ENCODE measurements at places on chromosomes 5 and 9.
A peak's percentile ranks its signal among the peaks of the same experiment; 100 is the strongest.

- DNase-seq = no peak
These were observed 67.1 kb upstream of the SSBP2 start for GRCh38 chr5:81817980-81818379.

GRCh38 chr9:99078717-99079116 is 26.2 kb upstream of the TGFBR1 start:
- DNase-seq = no peak

GRCh38 chr5:174531782-174532191 is 192.6 kb upstream of the MSX2 start:
- DNase-seq = no peak

DNA sequence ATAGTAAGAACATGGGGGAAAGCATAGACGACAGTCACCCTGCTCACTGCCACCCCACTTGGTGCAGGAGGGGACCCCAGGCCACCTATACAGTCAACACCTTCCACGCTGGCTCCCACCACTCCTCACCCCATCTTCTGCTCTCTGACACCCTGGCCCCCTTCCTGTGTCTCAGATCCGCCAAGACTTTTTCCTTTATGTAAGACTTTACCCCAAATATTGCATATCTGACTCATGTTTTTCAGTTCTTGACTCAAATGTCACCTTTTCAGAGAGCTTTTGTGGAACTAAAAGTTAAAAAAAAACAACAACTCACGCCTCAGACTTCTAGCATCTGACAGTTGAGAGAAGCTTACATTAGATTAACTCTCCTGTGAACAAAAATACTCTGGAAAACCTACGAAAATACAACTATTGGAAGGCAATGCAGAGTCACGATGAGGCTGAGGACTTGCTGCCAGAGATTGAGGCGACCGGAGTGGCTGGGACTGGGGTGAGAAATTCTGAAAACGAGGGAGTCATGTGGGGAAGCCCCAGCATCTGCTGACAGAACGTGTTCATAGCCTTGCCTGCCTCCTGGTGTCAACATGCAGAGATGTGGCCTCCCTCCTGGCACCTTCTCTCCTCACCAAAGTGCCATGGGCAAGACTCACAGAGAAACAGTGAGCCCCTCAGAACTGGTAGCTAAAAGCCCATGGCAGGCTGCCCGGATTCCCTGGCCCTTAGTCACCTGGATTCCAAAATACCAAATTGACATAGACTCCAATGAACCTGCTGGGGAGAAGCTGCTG is 22.4 kb upstream of the FCN2 start:
- DNase-seq = peak; percentile 78

- no peak for DNase-seq
These were observed 433.2 kb upstream of the ZNF608 start for GRCh38 chr5:125179612-125180011.

DNA sequence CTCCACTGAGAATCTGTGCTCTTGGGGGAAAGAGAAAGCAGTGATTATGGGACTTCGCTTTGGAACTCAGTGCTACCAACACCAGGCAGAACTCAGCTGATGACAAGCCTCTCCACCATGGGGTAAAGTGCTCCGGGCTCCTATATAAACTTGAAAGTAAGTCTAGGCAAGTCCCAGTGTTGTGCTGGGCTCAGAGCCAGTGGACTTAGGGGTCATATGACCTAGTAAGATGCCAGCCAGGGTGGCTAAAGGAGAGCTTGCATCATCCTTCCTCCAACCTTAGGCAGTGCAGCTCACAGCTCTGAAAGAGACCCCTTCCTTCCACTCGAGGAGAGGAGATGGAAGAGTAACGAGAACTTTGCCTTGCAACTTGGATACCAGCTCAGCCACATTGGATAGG is 35.1 kb upstream of the FREM1 start:
- no peak for DNase-seq

DNA sequence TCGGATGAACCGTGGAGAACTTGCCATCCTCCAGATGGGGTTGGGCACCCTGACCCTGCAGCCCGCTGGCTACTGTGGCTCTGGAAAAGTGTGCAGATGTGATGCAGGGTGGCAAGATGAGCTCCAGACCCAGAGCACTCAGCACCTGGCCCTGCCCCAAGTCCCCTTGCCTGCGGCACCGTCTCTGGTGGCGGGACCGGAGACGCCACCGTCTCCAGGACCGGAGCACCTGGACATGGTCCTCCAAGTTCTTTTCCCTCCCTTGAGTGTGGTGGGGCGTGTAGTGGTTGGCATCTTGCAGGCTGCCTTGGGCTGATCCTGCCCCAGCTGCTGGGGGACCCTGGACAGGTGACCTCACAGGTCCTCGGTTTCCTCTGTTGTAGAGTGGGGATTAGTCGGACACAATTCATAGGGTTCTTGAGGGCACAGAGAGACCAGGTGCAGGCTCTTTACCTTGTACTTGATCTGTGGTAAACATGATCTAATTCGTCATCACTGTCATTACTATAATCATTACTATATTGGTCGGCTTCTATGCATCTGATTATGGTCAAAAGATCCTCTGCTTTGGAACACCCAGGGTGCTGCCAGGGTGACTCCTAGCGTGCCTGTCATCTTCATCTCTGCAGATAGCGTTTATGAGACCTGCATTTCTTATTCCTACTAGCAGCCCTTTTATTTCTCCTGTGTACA is 83.5 kb downstream of the COL5A1 start:
- DNase-seq = no peak

GRCh38 chr9:127090341-127090985 is 32.0 kb downstream of the ANGPTL2 start:
- DNase-seq = no peak

DNA sequence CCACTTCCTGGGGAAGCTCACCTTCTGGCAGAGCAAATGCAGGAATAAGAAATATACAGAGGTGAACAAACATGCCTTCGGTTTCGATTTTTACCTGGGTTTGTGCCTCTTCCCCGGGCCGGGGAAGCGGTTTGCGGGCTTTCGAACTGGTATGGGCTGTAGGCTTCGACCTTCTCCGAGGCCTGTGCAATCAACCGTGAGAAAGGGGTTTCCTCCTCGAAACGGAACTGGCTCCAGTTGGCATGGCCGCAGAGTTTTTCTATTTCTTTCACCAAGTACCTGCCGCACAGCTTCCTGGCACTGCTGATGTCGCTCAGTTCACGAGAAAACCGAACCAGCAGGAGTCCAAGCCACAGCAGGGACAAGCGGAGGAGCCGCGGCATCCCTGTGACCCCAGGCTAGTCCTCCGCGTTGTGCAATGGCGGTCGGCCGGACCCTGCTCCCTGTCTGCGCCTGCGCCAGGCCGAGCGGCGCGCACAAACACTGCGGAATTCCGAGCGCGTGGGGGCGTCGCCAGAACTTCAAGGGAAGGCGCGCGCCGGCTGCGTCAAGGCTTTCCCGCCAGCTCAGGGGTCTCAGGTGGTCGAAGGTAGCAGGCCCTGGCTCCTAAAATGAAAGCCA is at the start of gene INSL6:
INSL6 (minus strand) TSS at position 420 of the 621 bp plus-strand sequence; CDS start at position 383, 37 bp downstream.
- no peak for DNase-seq

DNA sequence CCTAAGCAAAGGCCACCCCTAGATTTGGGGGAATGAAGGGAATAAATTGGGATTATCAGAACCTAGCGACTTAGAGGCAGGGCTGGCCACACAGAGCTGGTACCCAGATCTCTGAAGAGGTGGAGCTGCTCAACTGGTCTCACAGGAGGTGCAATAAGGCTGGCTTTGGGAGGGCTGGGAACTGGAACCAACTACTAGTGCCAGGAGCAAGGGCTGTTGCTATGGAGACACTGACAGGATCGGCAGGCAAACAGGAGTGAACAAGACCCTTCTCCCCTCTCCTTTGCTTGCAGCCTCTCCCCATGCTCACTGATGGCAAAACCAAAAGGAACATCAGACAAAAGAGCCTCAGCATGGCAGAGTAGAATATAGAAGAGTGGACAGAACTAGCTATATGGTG is 17.0 kb upstream of the WHRN start:
- DNase-seq = no peak

DNA sequence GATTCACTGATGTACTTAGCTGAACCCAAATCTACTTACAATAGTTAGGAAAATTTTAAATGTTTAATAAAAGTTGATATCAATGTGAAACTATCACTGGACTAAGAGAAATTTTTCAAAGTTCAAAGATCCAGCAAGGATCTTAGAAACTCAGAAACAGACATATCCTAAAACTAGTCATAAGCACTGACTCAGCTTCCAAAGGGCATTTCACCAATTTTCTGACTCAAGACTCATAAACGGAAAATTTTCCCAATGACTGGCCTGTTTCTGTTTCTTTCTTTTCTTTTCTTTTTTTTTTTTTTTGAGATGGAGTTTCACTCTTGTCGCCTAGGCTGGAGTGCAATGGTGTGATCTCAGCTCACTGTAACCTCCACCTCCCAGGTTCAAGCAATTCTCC is 66.6 kb downstream of the CDC14B start:
- DNase-seq = no peak

DNA sequence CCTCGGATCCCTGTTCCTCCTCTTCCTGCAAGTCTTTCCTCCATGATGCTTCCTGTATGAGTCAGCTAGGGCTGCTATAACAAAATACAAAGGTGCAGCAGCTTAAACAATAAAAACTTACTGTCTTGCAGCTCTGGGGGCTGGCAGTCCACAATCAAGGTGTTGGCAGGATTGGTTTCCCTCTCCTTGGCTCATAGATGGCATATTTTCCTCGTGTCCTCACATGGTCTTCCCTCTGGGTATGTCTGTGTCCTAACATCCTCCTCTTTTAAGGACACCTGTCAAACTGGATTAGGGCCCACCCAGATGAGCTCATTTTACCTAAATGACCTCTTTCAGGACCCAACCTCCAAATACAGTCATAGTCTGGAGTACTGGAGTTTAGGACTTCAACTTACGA is 117.5 kb downstream of the MED10 start:
- DNase-seq = no peak

DNA sequence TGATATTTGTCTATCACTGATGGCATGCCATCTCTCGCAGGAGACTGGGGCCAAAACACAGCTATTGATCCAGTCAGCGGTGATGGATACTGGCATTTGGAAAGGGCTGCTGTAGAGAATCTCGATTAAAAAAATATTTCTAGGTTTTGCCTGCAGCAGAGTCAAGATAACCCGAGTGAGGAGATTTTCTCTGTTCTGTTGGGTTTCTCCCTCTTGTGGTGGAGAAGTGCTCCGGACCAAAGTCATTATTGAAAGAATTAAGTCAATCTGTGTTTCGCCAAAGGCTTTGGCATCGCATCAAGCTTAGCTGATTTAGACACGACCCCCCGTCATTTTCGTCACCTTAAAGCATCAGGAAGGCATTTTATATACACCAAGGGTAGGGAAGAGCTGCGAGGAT is 97.1 kb upstream of the IRX2 start:
- DNase-seq = no peak

GRCh38 chr5:55558484-55558883 is 23.7 kb upstream of the PLPP1 start:
- no peak for DNase-seq

- DNase-seq = peak; percentile 28
These were observed 53.2 kb upstream of the HMHB1 start for GRCh38 chr5:143758750-143759149.

- no peak for DNase-seq
These were observed 332.4 kb upstream of the DAB2 start for GRCh38 chr5:39757131-39757530.

DNA sequence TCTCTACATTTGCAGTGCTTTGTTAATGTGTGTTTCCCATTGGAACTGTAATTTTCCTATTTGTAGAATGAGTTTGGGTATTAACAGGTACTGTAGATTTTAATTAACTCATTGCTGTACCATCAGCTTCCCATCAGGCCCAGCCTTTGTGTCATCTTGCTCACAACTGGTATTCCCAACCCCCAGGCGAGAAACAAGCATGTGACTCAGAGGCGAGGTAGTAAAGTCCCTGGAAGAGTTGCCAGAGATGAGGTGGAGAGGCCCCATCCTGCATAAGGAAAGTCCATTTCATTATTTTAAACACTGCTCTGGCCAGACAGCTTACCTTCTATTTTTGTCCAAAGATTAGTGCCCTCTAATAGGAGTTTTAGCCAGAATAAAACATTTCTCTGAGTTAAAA is 29.9 kb downstream of the ADCY2 start:
- DNase-seq = no peak

GRCh38 chr9:1606253-1606652 is 408.9 kb upstream of the SMARCA2 start:
- DNase-seq = no peak

GRCh38 chr9:135410831-135411473 is 68.6 kb upstream of the PPP1R26 start:
- peak; percentile 11 for DNase-seq

GRCh38 chr5:74647096-74647495 is 6.6 kb upstream of the ENC1 start:
- no peak for DNase-seq

GRCh38 chr9:129442803-129443511 is 177.9 kb downstream of the C9orf50 start:
- DNase-seq = no peak

DNA sequence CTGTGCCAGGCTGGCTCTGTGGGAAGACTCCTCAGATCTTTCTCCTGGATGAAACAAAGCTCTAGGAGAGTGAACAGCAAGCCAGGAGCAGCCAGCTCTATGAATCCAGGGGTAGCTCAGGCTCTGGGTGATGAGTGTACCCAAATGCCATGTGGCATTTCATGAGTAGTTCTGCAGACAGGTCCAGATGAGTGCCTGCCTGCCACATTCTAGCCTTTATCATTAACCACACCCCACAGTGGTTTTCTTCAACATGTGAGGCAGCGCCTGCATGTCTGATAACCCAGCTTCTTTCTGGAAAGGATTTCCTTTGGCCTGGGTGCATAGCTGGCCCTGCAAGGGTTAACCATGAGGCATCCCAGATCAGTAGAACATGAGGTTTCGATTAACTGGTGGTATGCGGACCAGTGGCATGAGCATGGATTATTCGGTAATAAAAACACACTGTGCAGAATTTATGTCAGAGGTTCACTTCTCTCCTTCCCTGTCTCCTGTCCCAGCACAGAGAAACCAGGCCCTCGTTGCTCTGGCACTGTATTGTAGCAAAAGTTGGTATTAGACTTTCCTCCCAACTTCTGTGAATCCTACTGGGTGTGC is 381.9 kb upstream of the ZNF462 start:
- DNase-seq = no peak

DNA sequence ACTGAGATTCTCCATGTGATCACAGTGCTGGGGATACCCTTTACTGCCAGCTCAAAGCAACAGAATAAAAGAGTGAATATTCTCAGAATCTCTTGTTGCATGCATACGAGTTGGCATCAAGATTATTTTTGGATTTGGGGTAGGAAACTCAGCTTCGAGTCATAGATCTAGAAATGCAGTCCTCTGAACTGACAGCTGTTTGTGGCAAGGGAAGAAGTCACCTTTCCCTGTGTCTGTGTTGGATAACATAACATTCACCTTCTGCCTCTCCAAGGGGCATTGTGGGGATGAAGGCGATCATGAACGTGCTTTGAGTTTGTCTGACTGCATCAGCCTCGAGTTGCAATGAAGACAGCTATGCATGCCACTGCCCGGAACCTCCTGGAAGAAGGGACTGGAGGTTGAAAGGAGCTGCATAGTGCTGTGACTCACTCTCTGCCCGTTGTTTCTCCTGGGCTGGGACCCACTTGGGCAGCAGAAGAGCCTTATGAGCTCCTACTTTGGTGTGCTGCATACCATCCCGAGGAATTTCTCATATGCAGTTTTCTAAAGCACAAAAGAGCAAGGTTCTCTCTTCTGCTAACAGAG is 231.7 kb downstream of the ARHGAP26 start:
- no peak for DNase-seq

- no peak for DNase-seq
These were observed 37.3 kb downstream of the YIPF5 start for GRCh38 chr5:144133050-144133633.

- DNase-seq = no peak
These were observed 482.6 kb downstream of the ZNF608 start for GRCh38 chr5:124263680-124264491.

GRCh38 chr9:37104183-37104889 is 16.0 kb upstream of the ZCCHC7 start:
- no peak for DNase-seq
